ENCODE measurements at places on chromosomes 12 and 14.

- no peak for DNase-seq
These were observed 153.9 kb downstream of the LRRK2 start for GRCh38 chr12:40378691-40379090.

DNA sequence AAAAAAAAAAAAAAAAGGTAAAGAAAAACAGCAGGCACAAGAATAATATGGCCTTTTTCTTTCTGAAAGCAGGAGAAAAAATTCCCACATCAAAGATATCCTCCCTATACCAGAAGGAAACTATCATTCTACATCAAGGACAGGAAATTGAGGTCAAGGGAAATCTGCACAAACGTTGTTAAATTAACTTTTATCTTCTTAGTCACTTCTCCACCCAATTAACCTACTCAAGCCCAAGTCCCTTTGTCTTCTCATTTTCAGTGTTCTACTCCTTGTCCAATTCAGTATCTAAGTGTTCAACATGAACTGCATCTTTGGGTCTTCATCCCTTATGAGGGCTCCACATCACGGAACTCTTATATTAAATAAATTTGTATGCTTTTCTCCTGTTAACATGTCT lies 15.7 kb downstream of the NDUFA12 start:
- no peak for DNase-seq

DNA sequence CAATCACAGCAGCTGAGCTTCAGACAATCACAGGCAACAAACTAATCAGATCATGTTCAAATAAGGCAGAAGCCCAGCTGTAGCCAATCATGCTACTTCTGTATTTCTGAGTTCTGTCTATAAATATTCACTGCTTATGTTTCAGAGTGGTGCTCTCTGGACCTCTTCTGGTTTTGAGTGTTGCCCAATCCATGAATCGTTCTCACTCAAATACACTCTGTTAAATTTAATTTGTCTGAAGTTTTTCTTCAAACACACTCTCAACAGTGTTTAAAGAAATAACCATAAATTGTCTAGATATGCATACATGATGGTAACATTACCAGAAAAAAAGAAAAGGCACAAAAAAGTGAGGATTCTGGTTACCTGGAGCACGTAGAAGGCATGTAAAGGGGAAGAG lies 77.9 kb upstream of the BBS10 start:
- no peak for DNase-seq

- DNase-seq: no peak
These were observed 3.7 kb upstream of the DHRS4L2 start for GRCh38 chr14:23984891-23985602.

All from progenitor cell of endocrine pancreas (in vitro differentiated cells).